ENCODE measurements at places on chromosomes 5 and 9. TPM values are rescaled to one million over a fixed set of nuclear protein-coding genes. Genes with fewer than 3 reads are reported as not detected.

The CCNJL gene
- total RNA-seq = 2.4 TPM

The PDGFRB gene
- total RNA-seq = 26.1 TPM

The SPINK6 gene
- not detected for total RNA-seq

The ENHO gene
- total RNA-seq = 0.35 TPM

GRCh38 chr5:82355496-82355895, 77.3 kb upstream of the RPS23 start:
- no peak for DNase-seq

- no peak for DNase-seq
These were observed 51.3 kb downstream of the LHFPL2 start for GRCh38 chr5:78597068-78597973.

GRCh38 chr5:6291961-6292360, 86.4 kb downstream of the MED10 start:
- DNase-seq = no peak

GRCh38 chr5:57221049-57221568, 47.2 kb downstream of the GPBP1 start:
- DNase-seq = peak; percentile 69

DNA sequence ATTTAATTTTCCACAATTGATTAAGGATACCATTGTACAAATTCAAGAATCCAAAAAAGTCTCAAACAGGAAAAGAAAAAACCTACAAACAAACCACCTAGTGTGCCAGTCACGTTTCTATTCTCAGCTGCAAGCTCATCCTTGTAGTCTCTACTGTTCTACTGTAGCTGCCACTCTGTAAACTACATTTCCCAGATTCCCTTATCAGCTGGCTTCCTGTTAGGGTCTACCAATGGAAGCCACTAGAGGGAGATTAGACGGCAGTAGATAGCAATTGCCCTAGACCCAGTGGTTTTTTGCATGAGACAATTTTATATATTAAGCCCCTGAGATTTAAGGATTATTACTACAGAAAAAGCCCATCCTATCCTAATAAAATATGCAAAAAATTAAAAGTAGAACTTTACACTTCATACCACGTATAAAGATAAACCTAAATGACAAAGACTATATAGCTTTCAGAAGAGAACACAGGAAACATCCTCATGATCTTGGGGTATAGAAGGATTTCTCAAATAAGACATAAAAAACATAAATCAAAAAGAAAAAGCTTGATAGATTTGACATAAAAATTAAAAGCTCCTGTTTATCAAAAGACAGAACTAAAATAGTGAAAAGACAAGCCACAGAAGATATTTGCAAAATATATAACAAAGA, 37.4 kb downstream of the P4HA2 start:
- peak; percentile 91 for DNase-seq

DNA sequence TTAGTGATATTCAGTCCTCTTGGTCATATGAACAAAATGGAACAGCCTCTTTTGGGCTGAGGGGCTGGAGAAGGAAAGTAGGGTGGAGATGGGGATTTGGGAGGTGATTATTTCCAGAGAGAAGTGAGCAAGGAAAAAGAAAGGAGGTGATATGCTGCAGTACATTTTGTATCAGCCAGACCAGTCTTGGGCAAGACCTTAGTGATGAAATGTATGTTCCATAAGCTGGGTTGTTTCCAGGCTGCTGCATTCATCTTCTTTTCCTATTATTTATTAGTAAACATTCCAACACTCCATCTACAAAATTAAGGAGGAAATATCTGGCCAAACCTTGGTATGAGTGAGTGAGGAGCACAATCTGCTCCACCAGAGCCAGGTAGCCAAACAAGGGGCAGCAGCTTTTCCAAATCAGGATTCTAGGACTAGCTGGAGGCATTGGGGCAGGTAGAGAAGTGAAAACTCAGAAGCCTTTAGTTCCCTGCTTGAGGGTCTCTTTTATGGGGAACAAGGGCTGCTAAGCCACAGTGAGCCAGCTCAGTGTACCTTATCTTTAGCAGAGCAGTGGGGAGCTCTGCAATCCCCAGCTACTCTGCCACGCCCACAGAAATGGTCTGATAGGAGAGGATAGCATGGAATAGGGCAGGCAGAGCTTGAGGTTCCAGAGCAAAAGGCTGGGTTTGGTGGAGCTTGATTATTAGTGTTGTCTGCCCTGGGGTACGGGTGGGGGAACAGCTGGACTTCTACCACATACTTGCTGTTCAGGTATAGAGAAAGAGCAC, 19.5 kb downstream of the RAD1 start:
- no peak for DNase-seq

- peak; percentile 59 for DNase-seq
These were observed 8.7 kb upstream of the GFRA3 start for GRCh38 chr5:138282920-138283742.

- DNase-seq = no peak
These were observed 140.6 kb upstream of the PUM3 start for GRCh38 chr9:2984491-2984890.

- DNase-seq = peak; percentile 60
These were observed 11.9 kb downstream of the EEIG1 start for GRCh38 chr9:127968700-127969383.
